Stimulated activated CD8-positive, alpha-beta memory T cell treated with anti-CD3 and anti-CD28 coated beads, Interleukin-4, amount 100 ng/mL, for 4 hours (primary cell): ENCODE measurements at places on chromosomes 3 and 15.

DNA sequence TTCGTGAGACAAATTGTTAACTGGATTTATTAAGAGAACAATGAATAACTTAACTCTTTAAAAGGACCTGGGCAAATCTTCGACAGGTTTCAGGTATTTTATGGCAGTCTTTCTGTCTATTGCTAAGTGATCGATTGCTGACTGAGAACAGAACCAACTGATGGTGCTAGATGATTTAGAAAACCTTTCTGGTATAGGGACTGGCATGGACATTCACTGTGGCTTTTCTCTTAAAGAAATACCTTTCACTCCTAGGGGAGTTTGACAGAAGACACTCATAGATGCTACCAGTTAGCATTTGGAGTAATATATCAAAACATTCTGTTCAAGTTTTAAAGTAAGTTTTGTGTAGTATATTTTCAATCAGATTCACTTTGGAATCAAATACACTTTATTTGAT, 654 bp downstream of the PPARG start:
- no peak for DNase-seq

- DNase-seq, result no peak
Observed at GRCh38 chr3:171704002-171704401, 106.3 kb downstream of the PLD1 start.

DNA sequence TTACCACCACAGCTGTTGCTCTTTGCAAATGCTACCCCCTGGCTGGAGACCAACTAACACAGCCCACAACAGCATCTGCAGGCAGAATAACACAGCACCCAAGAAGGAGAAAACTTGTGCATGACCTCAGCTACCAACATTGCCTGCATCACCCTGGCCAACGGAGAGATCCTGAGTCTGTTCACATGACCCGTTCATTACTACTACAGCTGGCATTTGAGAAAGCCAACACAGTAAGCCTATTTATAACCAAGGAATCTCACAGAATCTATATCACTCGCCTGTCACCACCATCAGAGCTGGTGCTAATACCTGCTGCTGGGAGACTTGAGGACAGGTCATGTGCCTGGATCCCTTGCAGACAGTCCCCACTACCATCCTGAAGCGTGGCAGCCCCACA, 215.2 kb downstream of the POLQ start:
- DNase-seq, result no peak

DNA sequence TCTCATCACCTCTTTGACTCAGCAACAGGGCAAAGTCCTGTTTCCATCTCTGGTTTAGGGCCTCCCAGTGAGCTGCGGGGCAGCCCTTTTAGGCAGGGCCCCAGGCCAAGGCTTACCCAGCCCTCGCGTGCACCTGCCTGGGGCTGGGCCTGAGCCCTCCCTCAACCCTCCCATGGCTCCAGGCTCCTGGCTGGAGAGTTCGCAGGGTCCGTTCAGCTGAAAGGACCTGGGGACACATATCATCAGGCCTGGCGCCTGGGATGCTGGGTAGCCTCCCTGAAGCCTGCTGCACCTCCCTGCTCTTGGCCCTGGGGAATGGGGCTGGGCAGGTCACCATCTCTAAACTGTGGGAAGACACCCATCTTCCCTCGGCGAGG, 29.7 kb downstream of the HDAC11 start:
- DNase-seq, result no peak

DNA sequence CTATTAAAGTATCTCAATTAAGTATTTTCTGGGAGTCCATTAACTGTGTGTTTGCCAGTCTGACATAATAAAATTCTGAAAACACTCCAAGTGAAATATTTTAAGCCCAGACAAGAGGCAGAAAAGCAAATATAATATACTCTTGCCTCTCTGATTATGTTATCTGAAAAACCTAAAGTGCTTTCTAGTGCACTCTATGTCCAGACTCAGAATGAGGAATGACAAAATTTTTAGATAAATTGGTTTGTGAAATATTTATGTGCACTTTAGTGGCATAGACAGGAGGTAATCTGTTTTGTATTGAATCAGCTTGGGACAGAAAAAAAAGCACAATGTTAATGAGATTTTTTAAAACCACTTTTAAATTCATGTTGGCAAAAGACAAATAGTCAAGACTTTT, 508.2 kb upstream of the SUCLG2 start:
- no peak for DNase-seq

DNA sequence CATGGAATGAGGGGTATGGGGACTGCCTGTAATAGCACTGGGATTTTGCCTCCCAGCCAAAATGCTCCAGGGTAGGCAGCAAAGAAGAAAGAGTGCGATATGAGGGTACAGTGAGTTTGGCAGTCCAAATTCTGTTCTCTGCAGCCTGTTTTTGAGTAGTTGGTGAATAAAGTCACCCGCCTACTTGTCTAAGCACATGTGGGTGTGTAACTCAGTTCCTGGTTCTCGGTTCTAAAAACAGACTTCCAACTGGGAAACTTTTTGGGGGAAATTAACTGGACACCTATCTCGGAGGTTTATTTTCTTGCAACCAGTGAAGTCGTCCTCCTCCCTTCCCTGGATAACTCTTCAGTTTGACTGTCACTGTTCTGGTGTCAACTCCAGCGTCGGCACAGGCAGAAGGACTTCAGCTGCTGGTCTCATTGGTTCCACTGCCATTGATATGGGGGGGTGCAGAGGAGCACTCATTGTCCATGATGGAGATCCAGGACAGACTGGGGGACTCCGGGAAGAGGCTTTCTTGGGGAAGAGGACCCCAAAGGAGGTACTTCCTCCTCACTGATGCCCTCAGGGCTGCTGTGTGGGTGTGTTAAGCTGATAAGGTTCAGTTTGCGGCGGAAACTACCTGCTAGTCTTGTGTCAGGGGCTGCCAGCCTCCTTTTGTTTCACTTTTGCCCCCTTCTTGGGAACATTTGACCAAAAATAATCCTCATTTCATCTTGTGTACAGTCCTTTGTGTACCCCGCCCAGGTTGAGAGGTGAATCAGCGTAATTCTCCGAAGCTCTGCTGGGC, 13.2 kb downstream of the GHRL start:
- no peak for DNase-seq

DNA sequence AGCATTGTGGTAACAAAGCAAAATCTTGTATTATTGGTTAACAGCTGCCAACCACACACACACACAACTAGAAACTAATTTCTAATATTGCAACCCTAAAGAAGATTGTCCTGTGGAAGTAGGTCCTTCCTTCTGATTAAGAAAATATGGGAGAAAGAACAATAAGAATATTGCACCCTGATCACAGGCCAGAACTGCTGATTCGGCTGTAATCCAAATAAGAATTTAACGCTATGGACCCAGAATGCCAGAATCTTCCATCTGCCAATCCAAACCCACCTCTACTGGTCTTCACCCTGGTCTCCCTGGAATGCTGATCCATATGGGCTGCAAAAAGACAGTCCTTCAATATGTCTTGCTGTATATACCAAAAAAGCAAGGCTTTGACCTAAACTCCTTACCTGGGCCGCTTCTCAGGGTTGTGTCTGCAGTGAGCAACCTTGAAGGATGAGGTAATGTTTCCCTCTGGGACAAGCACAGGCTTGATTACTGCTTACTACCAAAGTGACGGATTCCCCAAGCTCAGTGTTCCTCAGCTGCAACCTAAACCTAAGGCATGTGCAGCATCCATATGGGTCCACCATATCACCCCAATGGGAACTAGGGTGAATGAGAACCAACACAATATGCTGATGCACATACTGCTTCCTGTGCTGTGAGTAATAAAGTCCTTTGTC, 8.0 kb downstream of the CCDC14 start:
- DNase-seq, result no peak

DNA sequence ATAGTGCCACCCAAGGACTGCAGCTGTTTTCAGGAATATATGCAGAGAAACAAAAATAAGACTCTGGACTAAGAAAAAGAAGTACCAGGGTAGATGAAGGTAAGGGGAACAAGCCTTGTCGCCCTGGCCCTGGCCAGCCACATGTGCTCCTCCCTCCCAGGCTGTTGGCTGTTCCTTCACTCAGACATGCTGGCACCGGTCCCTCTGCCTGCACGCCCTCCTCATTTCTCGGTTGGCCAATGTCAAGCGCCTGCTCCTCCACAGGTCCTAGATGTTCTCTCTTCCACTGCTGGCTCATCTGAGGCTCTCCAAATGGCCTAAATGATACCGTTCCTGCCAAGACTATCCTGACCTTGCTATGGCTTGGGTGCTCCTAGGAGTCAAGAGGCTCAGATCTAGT, 288.4 kb upstream of the LYSMD4 start:
- DNase-seq, result no peak

- no peak for DNase-seq
Observed at GRCh38 chr3:78143000-78143399, 1103.1 kb downstream of the ROBO2 start.

DNA sequence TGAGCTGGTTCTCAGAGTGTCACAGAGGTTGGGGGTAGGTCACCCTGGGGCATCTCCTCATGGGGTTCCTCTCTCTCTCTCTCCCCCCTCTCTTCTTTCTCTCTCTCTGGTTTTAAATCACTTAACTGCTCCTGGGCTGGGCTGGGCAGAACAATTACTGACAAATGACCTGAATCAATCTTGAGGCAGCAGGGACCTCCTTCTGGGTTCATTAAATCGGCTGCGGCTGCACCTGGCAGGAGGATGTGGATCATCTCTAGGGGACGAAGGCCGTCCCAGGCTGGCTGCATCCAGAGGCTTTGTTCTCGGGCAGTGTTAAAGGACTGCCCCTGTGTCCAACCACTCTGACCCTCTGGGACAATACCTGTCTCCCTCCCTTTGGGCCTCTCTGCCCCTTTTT, 143.1 kb downstream of the TLE3 start:
- no peak for DNase-seq

DNA sequence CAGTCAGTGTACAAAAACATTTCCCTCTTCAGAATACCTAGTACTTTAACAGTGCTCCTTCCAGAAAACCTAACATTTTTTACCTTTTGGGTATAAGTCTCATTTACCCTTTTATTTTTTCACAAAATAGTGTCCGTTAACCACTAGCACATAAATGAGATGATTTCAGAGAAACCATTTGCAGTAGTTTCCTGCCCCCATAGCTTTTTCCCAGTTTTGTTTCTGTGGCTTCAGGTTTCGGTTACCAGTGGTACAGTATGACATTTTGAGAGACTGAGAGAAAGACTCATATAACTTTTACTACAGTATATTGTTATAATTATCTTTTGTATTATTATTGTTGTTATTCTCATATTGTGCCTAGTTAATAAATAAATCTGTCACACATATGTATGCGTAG, 6.2 kb upstream of the RBMS3 start:
- no peak for DNase-seq

DNA sequence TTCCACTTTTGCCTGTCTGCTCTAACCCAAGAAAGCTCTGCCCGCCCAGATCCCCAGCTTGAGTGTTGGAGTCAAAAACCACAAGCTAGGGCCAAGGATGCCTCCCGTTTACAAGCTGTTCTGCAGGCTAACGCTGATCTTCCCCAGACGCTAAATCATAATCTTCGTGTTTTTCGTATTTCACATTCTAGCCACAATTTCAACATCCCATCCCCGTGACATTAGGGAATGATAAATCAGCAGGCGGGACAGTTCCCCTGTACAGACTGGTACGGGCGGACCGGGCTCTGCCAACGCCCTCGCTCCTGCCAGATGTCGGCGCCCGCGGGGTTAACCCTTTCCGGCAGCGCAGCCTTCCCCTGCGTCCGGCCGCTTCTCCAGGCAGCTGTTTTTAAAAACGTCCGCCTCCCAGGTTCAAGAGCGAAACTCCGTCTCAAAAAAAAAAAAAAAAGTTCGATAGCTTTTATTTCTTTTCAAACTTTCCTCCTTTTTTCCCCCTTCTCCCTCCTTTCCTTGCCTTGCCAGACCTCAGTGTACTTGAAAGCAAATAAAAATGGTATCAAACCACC, 81.0 kb upstream of the BNC1 start:
- no peak for DNase-seq

DNA sequence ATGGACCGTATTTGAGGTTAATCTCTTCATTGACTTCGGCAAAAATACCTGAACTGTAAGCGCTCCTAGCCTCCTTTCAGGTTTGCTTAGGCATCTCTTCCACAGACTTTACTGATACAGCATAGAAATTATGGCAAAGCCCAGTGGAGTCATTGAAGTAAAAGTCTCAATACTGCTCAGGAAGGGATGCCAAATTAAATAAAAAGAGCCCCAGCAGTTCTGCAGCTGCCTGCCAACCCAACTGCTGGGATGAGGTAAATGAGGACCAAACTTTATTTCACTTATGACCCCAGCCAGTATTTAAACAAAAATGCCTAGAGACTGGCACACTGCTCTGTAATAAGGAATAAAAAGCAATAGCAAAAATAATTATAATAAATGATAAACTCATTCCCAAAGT, 65.4 kb downstream of the IQCH start:
- no peak for DNase-seq

DNA sequence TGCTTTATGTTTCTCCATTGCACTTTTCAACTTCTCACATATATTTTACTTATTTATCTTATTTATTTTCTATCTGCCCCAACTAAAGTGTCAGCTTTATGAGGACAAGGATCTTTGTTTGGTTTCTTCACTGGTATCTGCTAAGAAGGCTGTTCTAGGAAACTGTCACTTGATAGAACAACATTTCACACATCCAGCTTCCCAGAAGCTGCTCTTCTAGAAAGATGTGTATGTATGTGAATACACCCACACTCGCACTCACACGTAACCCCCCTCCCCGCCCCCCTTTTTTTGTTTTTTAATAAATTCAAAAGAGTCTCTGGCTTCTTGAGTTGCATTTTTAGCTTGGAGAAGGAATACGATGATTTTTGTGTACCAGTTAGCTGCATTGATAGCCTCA, 143.1 kb downstream of the AKAP13 start:
- no peak for DNase-seq

GRCh38 chr3:148600902-148601765, 96.6 kb upstream of the AGTR1 start:
- DNase-seq, result no peak

DNA sequence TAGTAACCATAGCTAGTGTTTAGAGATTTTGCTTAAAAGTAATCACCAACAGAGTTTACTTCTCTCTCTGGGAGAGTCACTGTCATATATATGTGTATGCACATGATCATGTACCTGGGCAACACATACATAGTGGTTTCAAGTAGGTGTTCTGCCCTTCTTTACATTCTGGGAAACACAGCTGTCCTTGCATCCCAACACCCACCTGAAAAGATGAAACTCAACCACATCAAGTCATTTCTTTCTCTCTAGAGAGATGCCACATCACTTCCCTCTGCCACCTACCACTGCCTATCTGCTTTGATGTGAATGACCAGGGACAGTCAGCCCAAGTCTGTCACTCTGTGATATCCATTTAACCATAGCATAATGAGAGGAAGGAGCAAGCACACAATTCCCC, 155.8 kb upstream of the GADL1 start:
- no peak for DNase-seq

GRCh38 chr3:23611737-23612295, 193.9 kb upstream of the UBE2E1 start:
- DNase-seq, result no peak

GRCh38 chr3:128479558-128480086, 12.9 kb upstream of the DNAJB8 start:
- DNase-seq, result no peak

- no peak for DNase-seq
Observed at GRCh38 chr3:61237858-61238257, 13.4 kb downstream of the FHIT start.
